ENCODE measurements at places on chromosomes 3 and 15. TPM values are rescaled to one million over a fixed set of nuclear protein-coding genes. Genes with fewer than 3 reads are reported as not detected.

GRCh38 chr3:16373341-16373946 lies 108.4 kb downstream of the OXNAD1 start:
- H3K4me3 ChIP-seq = peak overlapping the region; percentile 51
- DNase-seq = peak; percentile 78
- H3K36me3 ChIP-seq = peaks cover 40% of the 10 kb centered on the region
- no peaks in the 10 kb centered on the region for H3K27me3 ChIP-seq

GRCh38 chr3:157438194-157438730 lies 1.6 kb downstream of the PTX3 start:
- no peak for DNase-seq
- H3K27me3 ChIP-seq = no peaks in the 10 kb centered on the region
- H3K4me3 ChIP-seq = no peak overlapping the region

DNA sequence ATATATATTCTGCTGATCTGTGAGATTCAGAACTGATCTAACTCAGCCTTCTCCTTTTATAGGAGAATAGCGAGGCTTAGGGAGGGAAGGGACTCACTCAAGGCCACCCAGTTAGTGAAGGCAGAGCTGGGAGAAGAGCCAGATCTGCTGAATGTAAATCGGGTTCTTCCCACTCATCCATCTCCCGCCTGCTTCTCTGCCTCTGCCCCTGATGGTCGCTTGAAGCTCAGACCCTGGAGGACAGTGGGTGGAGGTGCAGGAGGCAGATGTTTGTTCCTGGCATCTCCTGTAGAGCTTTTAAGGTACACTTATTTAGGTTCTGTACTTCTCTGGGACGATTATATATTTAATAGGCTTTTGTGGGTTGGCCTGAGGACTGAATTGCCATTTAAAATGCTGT lies 4.3 kb downstream of the PDIA5 start:
- DNase-seq = peak; percentile 52
- H3K36me3 ChIP-seq = no peaks in the 10 kb centered on the region
- peaks cover 18% of the 10 kb centered on the region for H3K4me1 ChIP-seq
- H3K4me3 ChIP-seq = no peak overlapping the region

DNA sequence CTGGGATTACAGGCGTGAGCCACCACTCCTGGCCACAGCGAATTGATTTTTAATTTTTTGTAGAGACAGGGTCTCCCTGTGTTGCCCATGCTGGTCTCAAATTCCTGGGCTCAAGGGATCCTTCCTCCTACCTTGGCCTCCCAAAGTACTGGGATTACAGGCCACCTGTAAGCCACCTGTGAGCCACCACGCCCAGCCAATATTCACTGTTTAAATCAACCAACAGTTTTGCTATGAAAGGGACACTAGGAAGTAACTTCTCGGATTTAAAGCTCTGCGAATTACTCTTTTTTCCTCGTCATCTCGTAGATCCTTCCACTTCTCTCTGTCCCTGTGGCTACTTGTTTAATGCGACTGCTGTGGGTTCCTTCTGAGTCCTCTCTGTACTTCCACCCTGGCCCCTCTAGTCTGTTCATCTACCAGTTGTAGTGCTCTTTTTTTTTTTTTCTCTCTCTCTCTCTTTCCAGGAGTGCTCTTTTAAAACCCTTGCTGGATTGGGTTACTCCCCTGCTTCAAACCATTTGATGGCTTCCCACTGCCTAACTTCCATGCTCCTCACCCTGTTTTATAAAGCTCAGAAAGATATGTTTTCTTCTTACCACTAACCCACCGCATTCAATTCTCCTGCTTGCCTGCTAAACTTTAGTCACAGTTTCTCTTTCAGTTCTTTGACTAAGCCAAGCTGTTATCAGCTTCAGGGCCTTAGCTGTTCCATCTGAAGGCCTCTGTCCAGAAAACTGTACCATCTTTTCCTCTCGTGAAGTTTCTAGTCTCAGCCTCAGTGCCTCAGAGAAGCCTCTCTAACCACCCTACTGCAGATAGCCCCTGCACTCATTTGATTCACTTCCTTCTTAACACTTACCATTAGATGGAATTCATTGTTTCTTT lies 12.4 kb downstream of the RTF1 start:
- H3K4me1 ChIP-seq = no peaks in the 10 kb centered on the region
- no peak for DNase-seq
- H3K27me3 ChIP-seq = no peaks in the 10 kb centered on the region
- no peak overlapping the region for H3K4me3 ChIP-seq
- H3K27ac ChIP-seq = no peak overlapping the region

GRM2 gene
- total RNA-seq = 0.19 TPM

DNA sequence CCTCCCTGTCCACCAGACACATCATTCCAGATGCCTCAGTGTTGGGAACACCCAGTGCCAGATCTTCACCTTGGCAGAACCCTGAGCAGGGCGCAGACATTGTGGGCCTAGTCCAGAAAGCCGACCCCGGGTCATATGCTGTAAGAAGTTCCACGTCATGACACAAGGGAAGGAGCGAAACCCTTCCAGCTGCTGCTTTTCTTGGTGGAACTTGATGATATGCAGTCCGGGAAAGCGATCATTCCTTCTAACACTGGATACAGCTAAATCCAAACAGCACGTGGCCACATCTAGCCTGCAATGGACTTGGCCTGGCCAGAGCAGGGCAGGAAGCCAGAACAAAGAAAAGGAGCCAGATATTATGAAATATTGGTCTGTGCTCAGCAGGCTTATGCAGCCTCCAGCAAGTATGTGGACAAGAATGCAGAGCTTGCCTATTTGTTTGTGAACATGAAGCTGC lies 22.0 kb downstream of the GASK1A start:
- H3K4me1 ChIP-seq = peaks cover 18% of the 10 kb centered on the region
- no peak overlapping the region for H3K4me3 ChIP-seq
- H3K36me3 ChIP-seq = no peaks in the 10 kb centered on the region
- no peaks in the 10 kb centered on the region for H3K27me3 ChIP-seq
- H3K27ac ChIP-seq = no peak overlapping the region

GRCh38 chr3:150349314-150350097 lies 58.6 kb upstream of the TSC22D2 start:
- no peak overlapping the region for H3K27ac ChIP-seq
- no peaks in the 10 kb centered on the region for H3K36me3 ChIP-seq
- no peaks in the 10 kb centered on the region for H3K27me3 ChIP-seq
- no peak for DNase-seq

GRCh38 chr15:70833861-70834765 lies 19.8 kb downstream of the LARP6 start:
- H3K27ac ChIP-seq = no peak overlapping the region
- no peak for DNase-seq
- H3K4me1 ChIP-seq = no peaks in the 10 kb centered on the region
- H3K36me3 ChIP-seq = no peaks in the 10 kb centered on the region
- no peak overlapping the region for H3K4me3 ChIP-seq
- H3K27me3 ChIP-seq = no peaks in the 10 kb centered on the region
